ENCODE measurements at places on chromosomes 12 and 14.
A peak's percentile ranks its signal among the peaks of the same experiment; 100 is the strongest.

DNA sequence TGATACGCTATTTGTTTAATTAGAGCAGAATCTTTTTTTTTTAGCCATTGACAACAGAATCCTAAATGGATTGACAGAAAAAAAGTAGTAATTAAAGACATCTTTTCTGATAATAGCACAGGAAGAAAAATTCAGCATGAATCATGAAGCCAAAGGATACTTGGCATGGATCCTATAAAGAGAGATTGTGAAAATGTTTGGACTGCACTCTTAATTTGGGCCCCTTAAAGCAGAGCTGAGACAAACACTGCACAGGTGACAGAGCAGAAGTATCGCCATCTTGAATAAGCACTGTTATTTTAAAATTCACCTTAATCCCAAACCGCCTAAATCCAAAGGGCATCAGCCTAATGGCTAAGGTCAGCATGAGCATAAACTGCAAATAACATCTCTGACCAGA is 48.8 kb upstream of the SEL1L start:
- DNase-seq: no peak

GRCh38 chr12:124790650-124791400 is 72.8 kb downstream of the SCARB1 start:
- DNase-seq: peak; percentile 71

DNA sequence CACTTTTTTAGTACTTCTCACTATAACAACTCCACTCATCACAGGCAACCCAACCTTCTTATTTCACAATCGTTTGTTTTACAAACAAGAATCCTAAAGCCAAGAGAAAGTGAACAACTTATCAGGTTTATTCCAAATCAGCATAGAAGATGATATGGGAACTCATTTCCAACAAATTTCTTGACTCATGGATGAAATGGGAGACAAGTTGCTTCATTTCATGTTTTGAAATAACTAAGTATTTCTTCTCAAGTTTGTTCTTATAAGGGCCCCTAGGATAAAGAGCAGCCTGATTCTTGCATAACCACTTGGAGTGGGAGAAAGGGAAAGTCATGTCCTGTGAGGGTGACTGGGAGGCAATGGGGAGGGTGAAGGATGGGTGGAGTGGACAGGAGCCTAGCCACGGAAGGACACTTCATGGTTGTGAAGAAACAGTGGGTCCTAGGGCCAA is 168.3 kb downstream of the DUSP6 start:
- no peak for DNase-seq

DNA sequence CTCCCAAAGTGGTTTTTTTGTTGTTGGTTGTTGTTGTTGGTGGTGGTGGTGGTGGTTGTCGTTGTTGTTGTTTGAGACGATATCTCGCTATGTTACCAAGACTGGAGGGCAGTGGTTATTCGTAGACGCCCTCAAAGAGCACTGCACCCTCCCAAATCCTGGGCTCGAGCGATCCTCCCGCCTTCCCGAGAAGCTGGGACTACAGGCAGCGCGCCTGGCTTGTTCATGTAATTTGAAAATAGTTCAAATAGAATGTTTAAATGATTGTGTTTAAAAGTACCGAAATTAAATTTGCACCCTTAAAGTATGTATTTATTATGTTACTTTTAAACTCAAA is 439 bp upstream of the ANAPC5 start:
- DNase-seq: no peak

GRCh38 chr12:124704619-124705018 is 137.2 kb upstream of the NCOR2 start:
- DNase-seq: no peak

DNA sequence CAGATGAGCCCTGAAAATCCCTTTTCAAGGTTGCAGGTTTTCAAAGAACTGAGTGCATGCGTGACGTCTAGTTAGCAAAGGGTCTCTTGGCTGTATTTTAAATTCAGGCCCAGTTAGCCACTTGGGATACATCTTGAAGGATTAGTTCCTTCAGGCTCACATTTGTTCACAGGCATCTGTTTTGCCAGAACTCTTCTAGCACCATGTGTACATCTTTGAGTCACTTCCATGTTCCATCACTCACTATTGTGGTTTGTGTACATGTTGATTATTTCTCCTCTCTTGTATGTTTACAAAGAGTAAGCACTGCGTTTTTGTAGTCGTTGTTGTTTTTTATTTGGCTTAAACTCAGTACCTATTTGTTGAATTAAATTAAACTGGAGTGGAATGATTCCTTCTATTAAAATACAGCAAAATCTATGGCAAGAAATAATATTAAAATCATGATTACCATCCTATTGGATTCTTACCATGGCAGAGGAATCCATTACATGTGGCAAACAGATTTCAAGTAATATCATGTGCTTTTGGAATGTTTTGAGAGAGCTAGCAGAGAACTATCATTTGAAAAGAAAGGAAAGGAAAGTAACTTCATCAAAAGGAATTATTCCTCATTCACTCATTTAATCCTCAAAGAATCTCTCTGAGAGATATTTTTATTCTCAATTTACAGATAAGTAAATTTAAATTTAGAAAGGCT is 438.9 kb upstream of the FAR2 start:
- no peak for DNase-seq

DNA sequence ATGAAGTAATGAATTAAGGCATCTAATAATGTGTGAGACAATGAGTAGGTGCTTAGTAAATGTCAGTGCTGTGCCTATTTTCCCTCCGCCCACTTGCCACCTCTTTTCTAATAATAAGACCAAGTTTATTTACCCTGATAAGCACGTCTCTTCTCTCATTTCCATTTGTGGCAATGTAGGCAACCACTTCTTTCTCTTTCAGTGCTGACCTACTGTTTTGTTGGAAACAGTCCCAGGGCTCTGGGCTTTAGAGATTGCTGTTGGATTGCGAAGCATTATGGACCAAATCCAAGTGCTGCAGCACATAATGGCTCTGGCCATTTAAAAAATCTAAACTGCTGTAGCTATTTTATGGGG is 141.3 kb upstream of the PLEKHG7 start:
- peak; percentile 34 for DNase-seq

DNA sequence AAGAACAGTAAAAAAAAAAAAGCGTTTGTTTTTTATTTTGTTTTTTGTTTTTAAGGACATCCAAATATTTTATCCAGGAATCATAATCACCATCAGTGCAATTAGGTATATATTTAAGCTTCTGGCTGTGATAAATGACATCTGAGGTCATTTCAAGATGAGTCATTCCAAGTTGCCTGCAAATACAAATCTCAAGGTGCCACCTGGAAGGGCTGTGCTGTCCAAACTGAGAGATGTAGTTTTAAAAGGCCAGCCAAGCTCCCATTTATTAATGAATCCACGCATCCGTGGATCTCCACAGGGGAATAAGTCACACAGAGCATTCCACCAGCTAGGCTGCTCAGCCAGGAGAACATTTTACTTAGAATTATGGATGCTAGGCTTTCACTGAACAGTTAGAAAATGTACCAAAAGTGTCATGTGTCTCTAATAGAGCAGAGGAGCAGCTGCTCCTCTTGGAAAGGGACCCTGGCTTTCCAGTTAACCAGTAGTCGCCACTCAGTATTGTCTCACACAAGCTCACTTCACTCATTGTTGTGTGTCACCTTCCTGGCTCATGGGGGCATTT is 1151.4 kb upstream of the TMEM132C start:
- no peak for DNase-seq

GRCh38 chr12:128783129-128783574 is 40.6 kb downstream of the SLC15A4 start:
- DNase-seq: no peak

DNA sequence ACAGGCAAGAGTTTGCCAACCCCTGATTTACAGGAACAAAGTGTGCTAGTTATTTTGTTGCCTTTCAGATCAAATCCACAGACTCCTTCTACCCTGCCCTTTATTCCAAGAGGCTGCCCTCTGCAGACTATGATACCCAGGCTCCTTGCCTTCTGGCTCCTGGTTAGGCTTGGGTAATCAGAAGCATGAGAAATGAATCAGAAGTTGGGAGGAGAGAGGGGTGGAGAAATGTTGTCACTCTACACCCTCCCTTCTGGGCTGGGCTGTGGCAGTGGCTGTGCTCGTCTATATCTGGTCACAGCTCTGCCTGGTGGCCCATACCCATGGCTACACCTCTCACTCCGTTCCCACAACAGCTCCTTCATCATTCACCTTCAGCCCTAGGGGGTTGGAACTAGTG is 204.6 kb upstream of the PLXNC1 start:
- no peak for DNase-seq

- DNase-seq: no peak
Observed at GRCh38 chr14:99644723-99645544, at the start of gene HHIPL1. TSS of gene HHIPL1 (plus strand) at chr14:99645129. CDS start at chr14:99645208, 79 bp downstream.

GRCh38 chr14:54356172-54356571 is 40.6 kb upstream of the CDKN3 start:
- DNase-seq: no peak

GRCh38 chr12:119685375-119685774 is 17.4 kb downstream of the PRKAB1 start:
- DNase-seq: no peak

DNA sequence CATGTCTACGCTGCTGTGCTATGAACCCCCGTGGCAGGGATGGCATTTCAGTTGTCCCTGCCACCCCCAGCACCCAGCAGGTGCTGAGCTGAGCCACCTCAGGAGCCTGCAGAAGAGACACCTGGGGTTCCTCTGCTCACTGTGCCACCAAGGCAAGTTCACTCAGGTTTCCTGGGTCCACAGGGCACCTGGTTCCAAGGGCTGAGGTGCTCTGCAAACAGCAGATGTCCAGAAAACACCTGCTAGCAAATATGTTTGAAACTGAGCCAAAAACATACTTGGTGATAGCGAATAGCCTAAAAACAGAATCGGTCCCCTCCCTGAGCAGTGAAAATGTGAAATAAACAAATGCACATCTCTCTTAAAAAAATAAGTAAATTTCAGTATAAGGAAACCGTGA is 35.6 kb upstream of the GPR68 start:
- no peak for DNase-seq

Measured in BE2C (cell line).